ENCODE measurements at places on chromosomes 7 and 10.
A peak's percentile ranks its signal among the peaks of the same experiment; 100 is the strongest.

DNA sequence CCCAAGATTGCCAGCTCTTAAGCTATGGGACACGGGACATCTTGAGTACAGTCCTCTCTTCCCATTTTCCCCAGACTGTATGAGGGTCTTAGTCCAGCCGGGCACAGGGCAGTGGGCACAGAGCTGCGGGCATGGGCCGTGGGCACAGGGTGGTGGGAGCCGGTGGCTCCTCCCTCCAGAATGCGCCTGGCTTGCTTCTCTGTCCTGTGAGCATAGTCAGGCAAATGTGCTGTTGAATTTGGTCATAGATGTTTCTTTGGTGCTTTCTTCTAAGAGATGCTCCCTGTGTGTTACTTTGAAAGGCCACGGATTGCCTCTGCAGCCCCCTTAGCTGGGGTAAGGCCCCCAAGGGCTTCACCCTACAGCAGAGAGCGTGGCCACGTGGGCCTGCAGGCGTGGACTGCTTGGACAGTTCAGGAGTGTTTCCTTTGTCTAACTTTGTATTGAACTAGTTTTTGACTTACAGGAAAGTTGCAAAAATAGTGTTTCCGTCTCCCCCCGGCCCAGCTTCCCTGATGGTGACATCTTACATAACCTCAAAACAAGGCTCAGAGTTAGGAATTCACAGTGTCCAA lies 24.7 kb downstream of the LRRC27 start:
- DNase-seq = no peak

DNA sequence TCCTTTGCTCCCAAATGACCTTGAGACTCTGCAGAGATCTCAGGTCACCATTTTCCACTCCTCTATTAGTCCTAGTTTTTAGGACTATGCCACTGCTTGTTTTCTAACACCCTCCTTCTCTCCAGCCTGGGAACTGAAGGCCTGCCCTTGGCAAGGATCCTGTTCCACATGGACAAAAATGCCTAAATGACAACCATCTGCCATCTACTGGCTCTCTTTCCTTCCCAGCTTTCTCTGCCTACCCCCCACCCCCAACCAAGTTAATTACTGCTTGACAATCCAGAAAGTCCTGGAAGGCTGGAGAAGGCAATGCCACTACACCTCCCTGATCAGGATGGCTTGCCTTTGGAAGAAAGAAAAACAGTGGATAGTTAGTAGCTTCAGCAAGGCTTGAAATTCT lies 44.8 kb upstream of the SP8 start:
- DNase-seq = no peak

GRCh38 chr10:24907956-24908355 lies 44.5 kb downstream of the PRTFDC1 start:
- DNase-seq = no peak

DNA sequence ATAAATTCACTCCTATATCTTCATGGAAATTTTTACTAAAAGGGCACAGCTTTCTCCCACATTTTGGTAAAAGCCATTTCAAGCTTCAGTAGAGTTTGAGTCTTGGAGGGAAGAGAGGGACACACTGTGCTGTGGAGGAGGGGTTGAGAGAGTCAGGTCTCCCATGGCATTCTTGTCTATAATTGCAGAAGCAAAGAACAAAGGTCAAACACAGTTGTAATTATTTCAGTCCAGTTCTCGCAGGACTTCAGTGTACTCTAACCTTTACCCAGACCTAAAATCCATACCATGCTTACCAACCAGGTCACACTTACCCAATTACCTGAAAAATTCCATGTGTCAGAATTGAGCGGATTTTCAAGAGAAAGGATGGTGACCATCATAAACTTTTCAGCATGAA lies 298.4 kb downstream of the XPNPEP1 start:
- DNase-seq = no peak

DNA sequence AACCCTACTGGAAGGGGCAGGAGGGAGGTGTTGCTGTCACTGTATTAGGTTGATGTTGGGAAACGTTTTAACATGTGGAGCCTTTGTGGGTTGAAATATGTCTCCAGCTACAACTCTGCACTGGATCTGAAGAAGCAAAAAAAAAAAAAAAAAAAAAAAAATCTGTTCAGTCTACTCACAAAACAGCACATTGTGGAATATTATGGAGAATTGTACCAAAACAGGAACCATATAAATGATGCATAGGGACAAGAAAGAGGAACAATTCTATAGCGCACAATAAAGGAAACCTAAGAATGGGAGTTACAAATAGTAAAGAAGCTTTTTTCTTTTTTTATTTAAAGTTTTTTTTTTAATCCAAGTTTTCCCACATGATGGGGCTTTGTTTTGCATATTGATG lies 63.8 kb downstream of the CCSER2 start:
- DNase-seq = no peak

DNA sequence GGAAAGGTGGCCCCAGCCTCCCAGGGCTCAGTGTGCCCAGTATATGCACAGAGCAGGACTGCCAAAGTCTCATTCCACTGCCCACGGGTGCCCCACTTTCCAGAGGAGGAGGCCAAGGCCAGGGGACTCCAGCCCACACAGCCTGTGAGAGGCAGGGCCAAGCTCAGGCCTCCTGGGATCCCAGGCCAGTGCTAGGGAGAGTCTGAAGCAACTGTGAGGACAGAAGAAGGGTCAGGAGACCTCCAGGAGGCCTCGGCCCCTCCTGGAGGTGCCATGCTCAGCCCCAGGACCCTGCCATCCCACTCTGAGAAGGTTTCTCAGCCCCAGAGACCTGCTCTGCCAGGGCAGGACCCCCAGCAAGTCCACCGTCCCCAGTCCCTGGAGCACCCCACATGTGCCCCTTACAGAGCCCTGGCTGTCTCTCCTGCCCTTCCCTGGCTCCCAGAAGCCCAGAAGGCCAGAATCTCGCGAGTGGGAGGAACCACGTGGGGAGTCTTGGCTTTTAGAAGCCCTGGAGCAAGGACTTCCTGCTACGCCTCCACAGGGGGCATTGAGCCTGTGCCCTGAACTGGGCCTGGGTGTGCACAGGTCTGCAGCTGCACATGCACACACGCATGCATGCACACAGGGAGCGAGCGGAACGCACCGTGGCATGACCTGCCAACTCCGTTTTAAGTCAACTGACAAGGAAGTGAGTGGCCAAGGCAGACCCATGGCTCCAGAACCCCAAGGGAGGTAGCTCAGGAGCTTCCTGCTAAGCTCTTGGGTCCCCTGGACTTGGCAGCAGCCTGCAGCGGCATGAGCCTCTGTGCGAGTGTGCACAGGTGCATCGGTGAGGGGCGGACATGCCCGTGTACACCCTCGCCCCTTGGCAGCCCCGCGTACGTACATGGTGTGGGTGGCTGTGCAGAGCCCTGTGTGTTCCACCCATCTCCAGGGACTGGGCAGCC lies 33.6 kb downstream of the ZCCHC24 start:
- DNase-seq = no peak

- peak; percentile 16 for DNase-seq
Observed at GRCh38 chr10:107163881-107164861, at the start of gene SORCS1. TSS of gene SORCS1 (minus strand) at chr10:107164706.

DNA sequence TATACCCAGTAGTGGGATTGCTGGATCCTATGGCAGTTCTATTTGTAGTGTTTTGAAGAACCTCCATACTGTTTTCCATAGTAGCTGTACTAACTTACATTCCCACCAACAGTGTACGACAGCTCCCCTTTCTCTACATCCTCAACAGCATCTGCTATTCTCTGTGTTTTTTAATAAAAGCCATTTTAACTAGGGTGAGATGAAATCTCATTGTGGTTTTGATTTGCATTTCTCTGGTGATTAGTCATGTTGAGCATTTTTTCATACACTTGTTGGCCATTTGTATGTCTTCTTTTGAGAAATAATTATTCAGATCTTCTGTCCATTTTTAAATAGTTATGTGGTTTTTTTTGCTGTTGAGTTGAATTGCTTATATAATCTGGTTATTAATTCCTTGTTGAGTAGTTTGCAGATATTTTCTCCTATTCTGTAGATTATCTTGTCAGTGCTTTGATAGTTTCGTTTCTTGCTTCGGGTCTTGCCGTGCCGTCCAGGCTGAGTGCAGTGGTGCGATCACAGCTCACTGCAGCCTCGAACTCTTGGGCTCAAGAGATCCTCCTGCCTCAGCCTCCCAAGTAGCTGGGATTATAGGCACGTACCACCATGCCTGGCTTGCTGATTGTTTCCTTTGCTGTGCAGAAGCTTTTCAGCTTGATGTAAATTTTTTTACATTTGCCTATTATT lies 12.0 kb downstream of the MTG1 start:
- DNase-seq = no peak

DNA sequence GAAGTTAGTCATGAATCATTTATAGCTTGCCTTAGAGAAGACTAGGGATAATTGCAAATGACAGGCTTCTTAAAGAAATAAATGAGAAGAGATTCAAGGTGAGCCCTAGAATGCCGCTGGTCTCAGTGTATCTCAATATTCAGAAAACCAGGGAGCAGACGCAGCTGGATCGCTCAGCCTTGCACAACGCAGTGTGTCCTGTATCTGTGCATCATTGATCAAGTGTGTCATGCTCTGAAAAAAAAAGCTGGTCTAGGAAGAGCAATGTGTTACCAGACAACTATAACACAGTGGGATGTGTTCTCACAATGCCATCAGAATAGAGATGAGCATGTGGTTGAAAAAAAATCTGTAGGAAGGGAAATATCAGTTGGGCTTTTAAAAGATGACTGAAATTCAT lies 230.1 kb downstream of the CALN1 start:
- no peak for DNase-seq

DNA sequence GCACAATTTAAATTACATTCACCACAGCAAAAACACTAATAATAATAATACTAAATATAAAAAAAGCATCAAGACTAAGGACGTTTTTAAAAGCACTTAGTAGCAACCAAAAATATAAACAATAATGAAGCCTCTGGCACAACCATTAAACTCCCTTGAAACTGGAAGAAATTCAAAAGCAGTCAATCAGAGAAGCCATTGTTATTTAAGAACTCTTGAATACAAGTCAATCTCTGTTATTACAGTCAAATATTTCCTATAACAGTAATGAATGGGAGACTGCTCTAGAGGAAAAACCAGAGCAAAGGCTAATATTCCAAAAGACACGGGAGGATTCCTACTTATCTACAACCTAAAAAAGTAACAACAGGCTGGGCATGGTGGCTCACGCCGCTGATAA lies 164.2 kb downstream of the KMT2E start:
- DNase-seq = no peak

GRCh38 chr10:64506963-64507362 lies 985.8 kb downstream of the REEP3 start:
- no peak for DNase-seq

- peak; percentile 15 for DNase-seq
Observed at GRCh38 chr7:52749880-52750279, 285.6 kb upstream of the POM121L12 start.

GRCh38 chr10:117431160-117431559 lies 55.9 kb upstream of the PDZD8 start:
- DNase-seq = no peak

DNA sequence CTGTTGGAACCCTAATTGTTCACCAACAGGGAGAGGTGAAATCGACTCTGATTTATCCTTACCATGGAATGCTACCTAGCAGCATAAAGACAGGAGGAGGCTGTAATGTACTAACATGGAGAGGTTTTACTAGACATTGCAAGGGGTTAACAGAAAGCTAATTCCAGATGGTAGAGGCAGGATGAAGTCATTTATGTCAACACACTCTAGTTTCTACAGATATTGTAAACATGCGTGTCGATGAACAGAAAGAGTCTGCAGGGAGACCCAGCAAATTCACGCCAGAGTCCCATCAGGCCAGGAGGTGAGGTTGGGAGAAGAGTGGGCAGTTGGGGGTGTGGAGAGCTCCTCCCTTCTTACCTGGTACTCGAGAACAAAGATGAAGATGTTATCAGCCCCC lies 7.0 kb downstream of the NPC1L1 start:
- no peak for DNase-seq

DNA sequence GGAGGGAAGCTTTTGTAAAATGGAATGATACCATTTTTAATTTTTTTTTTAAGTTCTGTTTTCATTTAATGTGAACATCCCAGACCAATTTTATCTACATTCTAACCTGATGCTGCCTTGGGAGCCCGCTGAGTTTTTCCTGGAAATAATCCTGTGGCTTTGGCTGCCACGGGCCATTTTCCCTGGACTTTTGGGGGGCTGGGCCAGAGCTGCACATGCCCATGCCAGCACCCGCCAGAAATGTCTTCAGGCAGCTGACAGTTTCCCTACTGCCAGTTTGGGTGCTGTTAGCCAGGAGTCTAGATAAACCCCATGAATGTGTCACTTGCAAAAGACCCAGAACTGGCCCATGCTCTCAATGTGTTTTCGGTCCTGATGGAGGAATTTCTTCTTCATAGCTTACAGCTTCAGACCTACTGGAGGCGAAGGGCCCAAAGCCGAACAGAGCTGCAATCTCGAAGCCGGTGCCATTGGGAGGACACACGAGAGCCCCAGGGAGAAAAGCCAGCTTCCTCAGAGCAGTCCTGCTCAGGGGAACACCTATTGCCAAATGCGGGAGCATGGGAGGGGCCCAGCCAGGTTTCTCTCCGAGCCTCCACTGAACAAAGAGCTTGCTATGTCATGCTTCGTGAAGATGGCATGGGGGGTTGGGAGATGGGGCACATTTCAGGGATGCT lies 444.2 kb upstream of the MKI67 start:
- no peak for DNase-seq

GRCh38 chr10:31028081-31028480 lies 3.6 kb downstream of the ZNF438 start:
- DNase-seq = no peak

GRCh38 chr7:108203537-108203936 lies 73.4 kb upstream of the LAMB4 start:
- DNase-seq = peak; percentile 15

GRCh38 chr10:1465418-1465911 lies 271.9 kb downstream of the ADARB2 start:
- no peak for DNase-seq
